ENCODE measurements at places on chromosomes 11 and 22.

- no peak for DNase-seq
These were observed 711.1 kb upstream of the LRRC4C start for GRCh38 chr11:42170601-42171000.

DNA sequence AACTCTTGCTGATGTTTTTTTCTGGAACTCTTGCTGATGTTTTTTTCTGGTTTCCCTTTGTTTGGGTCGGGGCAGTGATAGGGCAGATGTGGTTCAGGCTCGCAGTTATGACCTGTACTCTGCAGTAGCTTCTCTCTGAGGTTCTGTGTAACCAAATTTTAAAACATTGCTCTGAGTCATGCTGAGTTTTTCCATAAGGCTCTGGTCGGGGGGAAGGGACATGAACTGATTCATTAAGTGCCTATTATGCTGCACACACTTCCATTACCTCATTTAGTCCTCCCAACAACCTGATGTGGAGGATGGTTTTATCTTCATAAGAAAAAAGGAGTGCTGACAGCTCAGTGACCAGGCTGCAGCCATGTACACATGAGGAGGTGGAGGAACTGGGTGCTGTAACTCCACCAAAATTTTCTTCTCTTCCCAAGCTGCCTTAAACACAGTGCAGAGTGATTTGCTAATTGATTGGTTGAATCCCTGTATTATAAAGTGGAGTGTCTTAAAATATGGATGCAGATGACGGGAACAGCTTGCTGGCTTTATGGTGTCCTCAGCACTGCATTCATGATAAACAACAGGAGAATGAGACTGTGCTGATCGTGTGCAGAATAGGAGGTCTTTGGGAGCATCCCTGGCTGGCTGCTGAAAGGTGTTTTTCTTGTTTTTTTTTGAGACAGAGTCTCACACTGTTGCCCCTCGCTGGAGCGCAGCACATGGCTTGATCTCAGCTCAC lies 19.1 kb downstream of the TNRC6B start:
- DNase-seq, result no peak

GRCh38 chr11:19739872-19740271 lies 27.2 kb downstream of the NAV2 start:
- DNase-seq, result no peak

DNA sequence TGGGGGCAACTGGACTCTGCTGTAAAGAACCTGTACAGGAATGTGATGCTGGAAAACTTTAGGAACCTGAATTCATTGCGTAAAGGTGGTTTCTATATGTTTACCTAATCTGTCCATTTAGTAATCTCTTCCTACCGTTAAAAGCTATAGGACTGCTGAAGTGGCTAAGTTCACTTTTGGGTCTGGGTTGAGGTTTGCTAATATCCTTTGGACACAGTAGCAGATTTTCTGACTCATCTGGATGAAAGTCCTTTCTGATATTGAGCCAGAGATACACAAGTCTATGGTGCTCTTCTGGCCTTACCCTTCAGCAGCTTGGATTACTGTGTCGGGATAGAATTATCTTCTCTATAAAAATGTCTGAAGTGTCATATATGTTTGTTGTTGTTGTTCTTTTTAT lies 16.9 kb downstream of the ZNF215 start:
- DNase-seq, result no peak

DNA sequence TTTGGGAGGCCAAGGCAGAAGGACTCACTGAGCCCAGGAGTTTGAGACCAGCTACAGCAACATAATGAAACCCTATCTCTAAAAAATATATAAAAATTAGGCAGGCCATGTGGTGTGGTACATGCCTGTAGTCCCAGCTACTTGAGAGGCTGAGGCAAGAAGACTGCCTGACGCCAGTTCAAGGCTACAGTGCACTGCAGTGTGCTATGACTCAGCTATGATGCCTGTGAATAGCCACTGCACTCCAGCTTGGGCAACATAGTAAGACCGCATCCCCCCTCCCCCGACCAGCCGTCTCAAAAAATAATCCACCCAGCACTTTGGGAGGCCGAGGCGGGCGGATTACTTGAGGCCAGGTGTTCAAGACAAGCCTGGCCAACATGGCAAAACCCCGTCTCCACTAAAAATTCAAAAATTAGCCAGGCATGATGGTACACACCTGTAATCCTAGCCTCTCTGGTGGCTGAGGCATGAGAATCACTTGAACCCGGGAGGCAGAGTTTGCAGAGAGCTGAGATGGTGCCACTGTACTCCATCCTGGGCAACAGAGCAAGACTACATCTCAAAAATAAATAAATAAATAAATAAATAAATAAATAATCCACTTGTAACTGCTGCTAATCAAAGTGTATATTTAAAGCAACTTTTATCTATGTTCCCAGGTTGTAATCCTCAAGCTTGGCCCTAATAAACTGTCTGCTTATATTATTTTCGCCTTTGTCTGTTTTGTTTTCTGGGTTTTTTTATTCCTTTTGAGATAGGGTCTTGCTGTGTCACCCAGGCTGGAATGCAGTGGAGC lies 7.8 kb downstream of the HPS5 start:
- DNase-seq, result no peak

GRCh38 chr11:114426280-114426679 lies 13.0 kb upstream of the REXO2 start:
- no peak for DNase-seq

- no peak for DNase-seq
These were observed 84.3 kb downstream of the STIM1 start for GRCh38 chr11:3939651-3940190.

DNA sequence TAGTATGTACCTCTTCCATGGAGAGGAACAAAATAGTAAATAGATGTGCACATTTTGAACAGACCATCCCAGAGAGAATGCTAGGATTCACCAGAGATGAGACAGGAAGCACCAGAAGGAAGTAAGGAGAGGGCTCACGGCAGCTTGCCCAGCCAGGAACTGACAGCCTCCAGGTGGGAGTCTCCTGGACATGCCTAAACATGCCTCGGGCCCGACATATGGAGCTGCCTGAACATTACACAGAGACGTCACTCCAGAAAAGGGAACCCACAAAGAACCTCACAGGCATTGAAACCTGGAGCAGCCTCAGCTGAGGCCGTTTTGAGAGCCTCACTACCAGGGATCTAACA lies 67.4 kb downstream of the BRD1 start:
- DNase-seq, result no peak

GRCh38 chr11:110486156-110486555 lies 56.4 kb downstream of the FDX1 start:
- DNase-seq, result no peak

DNA sequence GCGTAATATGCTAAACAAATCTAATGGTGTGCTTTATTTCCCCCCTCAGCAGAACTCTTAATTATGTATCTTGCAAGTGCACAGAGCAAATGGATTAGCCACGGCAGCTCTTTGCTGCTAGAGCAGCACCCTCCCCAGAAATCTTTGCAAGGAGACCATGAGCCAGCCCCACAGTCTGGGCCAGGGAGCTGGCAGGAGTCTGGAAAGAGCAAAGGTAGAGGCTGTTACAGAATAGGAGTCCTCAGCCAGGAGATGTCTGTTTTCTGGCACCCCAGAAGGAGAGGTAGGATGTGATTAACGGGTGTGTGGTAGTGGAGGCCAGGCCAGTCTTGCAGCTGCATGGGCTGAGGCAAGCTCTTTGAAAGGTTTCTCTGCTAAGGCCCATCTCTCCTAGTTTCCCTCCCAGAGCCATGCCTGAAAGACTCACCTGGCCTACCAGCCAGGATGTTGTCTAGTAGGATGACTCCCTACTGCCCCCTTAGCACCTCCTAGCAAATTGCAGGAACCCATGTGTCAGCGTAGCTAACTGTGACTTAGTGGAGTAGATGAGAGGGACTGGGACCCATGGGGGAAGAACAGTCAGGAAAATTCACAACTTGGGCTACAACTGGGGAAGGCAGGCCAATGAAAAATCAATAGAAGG lies 557.2 kb downstream of the BUD13 start:
- no peak for DNase-seq

Measured in memory B cell (primary cell).